Activated CD8-positive, alpha-beta memory T cell treated with anti-CD3 and anti-CD28 coated beads for 48 hours (primary cell): ENCODE measurements at places on chromosomes 16 and 17.

DNA sequence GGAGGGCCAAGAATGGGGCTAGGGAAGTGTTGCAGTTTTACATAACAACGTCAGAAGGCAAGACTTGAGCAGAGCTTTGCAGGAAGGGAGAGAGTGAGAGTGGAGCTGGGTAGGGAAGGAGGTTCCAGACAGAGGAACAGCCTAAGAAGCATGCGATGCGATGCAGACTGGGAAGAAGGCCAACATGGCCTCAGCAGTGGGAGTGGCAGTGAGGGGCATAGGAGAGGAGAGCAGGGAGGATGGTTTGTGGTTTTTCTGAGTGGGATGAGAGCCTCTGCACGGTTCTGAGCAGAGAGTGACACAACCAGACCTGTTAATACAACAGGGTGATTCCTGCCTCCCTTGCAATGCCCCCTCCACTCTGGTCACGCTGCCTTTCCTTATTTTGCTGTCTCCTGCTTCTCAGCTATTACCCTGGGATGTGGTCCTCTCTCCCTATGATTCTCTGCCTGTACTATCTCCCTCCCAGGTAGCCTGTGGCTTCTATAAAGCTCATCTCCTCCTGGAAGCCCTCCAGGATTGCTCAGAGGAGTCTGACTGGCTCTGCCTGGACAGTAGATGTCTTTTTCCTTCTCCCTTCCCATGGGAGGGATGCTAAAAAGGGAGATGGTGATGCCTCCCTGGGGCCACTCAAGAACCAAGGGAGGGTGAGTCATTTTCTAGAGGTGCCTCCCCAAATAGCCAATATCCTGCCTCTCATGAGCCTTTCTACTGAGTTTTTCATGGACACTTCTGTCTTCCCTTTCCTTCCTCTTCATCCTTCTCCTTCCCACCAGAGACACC, 38.7 kb upstream of the NGFR start:
- DNase-seq, result no peak

GRCh38 chr17:57699751-57700219, 45.3 kb downstream of the CCDC182 start:
- no peak for DNase-seq

DNA sequence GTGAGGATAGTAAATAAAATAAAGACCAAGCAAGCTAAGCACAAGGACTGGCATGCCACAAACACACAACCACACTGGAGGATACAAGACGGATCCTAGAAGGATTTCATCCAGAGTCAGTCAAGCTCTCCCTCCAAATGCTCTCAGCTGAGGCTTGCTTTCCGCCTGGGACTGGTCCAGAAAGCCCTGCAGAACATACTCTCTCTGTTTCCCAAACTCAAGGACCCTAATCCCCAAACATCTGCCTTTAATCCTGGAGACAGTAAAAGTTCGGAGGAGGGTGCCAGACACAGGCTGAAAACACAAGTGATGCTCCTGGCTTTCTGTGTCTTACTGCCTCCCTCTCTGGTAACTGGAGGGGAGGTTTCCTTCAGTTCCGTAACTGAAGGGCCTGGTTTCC, 5.3 kb upstream of the HSD11B2 start:
- DNase-seq, result no peak

DNA sequence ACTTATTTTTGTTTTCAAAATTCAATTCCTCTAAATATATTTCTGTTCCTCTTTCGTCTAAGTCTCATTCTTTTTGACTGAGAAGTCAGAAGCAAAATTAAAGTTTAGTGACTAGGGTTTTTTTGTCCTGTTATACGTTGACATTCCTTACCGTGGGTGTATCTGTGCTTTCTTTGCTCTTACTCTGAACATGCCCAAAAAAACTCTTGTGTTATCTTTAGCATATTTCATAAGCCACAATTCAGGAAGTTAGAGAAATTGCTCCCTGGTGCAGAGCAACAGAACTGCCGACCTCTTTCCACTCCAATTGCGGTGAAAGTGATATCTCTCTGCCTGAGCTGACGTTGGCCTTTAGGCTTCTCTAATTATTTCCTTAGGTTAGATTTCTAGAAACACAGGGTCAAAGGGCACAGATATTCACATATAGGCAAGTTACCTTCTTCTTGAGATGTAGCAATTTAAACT, 65.7 kb downstream of the CENPV start:
- no peak for DNase-seq

DNA sequence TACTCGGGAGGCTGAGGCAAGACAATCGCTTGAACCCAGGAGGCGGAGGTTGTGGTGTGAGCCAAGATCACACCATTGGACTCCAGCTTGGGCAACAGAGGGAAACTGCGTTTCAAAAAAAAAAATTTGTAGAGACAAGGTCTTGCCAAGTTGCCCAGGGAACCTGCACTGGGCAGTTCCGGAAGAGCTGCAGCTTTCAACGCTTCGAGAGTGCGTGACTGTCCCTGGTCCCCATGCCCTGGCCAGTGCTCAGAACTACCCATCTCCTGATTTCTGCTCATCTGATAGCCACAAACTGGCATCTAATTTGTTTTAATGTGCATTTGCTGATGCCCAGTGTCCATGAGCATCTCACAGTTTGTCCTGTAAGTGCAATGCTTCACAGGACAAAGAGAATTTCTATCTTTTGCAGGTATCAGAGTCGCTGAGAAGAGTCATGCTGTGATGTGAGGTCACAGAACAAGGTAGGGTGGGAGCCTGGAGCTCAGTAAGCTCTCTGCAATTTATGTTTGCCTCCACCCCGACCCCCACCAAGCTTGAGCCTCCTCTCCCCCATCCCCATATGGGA, 3.9 kb downstream of the ACTG1 start:
- DNase-seq, result no peak

DNA sequence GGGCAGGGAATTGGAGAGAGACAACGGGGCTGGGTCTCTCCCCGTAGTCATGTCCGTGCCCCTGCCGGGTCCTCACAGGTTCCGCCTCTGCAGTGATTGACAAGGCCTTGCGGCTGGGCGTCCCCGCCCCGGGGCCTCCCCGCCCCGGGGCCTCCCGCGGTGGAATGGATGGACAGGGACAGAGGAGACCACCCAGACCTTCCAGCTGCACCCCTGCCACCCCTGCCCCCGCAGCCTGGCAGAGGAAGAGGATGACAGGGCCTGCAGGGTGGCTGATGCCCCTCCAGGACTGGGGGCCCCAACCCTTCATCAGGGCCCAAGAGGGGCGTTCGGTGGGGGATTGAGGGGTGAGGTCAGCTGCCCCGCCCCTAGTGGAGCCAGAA, 216.4 kb upstream of the CIBAR2 start:
- no peak for DNase-seq

- DNase-seq, result peak; percentile 80
Observed at GRCh38 chr17:40355123-40355803, 9.3 kb downstream of the GJD3 start.

DNA sequence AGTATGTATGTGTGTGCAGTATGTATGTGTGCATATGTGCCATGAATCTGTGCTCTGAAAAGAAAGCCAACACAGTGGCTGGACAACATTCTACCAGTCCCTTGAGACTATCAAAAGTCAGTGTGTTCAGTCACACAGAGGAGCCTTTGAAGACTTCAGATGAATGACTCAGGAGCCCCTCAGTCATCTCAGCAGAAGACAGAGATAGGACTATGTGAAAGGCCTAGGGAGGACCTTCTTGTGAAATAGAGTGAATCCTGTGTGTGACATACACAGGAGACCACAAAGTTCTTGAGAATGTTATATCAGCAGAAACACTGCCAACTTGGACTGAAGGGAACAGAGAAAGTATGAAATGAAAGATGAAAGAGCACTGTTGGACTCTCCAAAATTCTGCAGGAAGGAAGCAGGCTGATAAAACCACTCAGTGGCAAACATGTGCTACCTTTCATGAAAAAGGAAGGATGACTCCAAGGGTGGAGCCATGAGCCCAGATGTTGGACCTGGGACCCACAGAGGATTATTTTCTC, 108.4 kb downstream of the METRNL start:
- no peak for DNase-seq

GRCh38 chr17:16037636-16038035, 38.0 kb downstream of the TTC19 start:
- DNase-seq, result no peak

GRCh38 chr17:28811651-28812090, 30.9 kb downstream of the FAM222B start:
- DNase-seq, result no peak

GRCh38 chr17:78300962-78301820, 58.7 kb downstream of the SOCS3 start:
- no peak for DNase-seq

DNA sequence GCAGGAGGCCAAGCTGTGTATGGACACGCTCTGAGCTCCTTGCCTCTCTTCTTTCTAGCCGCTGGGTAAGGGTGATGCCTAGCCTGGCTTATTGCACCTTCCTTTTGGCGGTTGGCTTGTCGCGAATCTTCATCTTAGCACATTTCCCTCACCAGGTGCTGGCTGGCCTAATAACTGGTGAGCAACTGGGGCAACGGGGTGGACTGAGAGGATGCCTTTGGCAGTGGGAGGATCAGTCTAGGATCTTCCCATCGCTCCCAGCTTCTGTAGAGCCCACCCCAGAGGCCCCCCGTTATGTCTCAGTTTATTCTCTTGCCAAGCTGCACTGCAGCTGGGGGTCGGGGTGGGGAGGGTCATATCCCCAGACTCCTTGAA, 4.4 kb downstream of the G6PC3 start:
- no peak for DNase-seq

DNA sequence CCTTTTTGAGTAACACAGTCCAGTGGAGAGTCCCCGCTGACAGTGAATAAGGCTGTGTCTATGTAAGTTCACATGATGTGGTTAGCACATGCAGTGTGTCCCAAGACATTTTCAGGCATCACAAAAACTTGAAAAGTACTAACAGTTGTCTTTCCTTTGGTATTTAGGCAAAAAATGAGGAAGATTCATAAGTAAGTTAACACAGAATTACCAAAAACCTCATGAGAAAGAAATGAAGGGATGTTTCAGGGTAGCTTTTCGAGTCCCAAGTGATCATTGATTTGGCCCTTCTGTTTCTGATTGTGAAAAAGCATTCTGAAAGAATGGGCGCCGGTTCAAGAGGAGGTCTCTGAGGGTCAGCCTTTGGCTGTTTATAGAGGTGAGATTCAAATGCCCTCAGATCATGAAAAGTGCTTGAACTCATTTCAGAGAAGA, 529 bp upstream of the ASPA start:
- no peak for DNase-seq

DNA sequence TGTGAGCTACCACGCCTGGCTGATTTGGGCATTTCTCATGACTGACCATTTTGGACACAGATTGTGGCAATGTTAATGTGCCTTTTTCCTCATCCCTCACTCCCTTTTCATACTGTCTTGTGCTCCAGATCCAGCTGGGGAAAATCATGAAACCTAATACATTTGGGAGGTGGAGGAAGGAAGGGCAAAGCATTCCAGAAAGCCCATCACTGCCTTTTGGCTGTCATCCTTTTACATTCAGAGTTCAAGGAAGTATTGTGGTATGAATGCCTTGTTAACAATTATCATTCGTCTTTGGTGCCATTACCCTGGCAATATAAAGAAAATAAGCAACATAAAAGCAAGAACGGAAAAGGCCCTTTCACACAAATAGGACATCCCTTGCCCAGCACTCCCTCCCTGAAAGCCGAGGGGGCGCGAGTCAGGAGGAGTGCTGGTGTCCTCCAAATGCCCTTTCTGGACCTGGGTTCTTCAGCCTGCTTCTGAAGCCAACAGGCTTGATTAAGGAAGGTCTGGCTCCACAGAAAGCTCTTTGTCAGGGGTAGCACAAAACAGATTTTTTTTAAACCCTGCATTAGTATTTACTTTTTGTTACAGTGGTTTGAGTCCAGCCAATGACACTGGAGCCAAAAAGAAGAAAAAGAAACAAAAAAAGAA, 20.1 kb downstream of the NMT1 start:
- DNase-seq, result no peak

- DNase-seq, result no peak
Observed at GRCh38 chr16:85227084-85227945, 115.0 kb upstream of the CIBAR2 start.

- no peak for DNase-seq
Observed at GRCh38 chr17:45261577-45262515, at the start of gene SPATA32. Gene SPATA32, minus strand, starts transcription at chr17:45262094. Its CDS starts 78 bp downstream, at chr17:45262016.

DNA sequence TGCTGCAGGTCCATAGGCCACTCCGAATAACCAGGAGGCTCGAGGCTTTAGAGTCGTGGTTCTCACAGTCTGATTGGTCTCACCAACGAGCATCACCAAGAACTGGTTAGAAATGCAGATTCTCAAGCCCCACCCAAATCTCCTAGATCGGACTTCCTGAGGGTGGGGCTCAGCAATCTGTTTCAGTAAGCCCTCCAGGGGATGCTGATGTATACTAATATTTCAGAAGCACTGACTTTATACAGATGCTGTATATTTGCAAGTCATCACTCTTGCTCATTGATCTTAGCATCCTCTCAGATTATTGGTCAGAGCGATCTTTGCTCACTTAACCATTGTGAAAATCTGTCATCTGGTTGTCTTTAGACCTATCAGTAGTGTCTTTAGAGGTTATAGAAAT, 4.4 kb upstream of the VAC14 start:
- no peak for DNase-seq

- no peak for DNase-seq
Observed at GRCh38 chr17:49510720-49511110, 15.6 kb downstream of the NGFR start.

DNA sequence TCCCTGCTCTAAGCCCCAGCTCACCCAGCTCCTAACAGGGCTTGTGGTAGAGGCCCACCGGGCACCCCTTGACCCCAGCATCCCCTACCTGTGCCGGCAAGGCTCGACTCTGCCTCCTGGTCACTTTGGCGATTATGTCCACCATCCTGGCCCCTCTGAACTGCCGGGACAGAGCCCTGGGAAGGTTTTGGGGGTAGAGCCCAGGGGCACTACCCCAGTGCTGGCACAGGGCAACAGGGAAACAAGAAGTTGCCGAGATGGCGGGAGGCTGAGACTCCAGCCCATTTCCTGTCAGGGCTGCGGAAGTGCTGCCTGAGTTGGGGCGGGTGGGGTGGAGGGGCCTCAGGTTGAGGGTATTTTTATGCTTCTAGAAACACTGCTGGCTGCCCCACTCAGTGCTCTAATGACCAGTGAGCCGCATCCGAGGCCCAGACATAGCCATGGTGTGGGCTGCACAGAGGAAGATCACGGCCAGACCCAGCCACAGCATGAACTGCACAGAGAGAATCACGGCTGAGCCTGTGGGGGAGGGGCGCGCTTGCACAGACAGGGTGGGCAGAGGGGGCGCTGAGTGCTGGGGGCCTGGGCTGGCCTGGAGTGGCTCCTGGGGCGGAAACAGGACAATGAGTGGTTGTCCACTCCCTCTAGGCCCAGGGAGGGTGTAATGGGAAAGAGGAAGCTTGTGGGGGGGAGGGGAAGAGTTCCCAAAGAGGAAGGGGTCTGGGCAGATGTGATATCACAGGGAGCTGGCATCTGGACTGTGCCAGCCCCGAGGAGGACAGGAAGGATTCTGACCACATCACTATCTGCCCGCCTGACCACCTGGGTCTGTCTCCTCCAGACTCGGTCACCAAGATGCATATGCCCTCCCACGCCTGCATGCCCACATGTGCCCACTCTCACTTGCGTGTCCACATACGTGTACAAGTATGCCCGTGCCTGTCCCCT, 22.3 kb downstream of the ARHGAP27 start:
- peak; percentile 40 for DNase-seq
